ENCODE measurements at places on chromosomes 12 and 14.

- no peak for DNase-seq
These were observed 123.2 kb upstream of the SEL1L start for GRCh38 chr14:81656811-81657210.

GRCh38 chr14:75459099-75459741, 31.4 kb downstream of the JDP2 start:
- peak; percentile 23 for DNase-seq

GRCh38 chr12:104122298-104122697, 15.7 kb downstream of the NFYB start:
- DNase-seq, result no peak

DNA sequence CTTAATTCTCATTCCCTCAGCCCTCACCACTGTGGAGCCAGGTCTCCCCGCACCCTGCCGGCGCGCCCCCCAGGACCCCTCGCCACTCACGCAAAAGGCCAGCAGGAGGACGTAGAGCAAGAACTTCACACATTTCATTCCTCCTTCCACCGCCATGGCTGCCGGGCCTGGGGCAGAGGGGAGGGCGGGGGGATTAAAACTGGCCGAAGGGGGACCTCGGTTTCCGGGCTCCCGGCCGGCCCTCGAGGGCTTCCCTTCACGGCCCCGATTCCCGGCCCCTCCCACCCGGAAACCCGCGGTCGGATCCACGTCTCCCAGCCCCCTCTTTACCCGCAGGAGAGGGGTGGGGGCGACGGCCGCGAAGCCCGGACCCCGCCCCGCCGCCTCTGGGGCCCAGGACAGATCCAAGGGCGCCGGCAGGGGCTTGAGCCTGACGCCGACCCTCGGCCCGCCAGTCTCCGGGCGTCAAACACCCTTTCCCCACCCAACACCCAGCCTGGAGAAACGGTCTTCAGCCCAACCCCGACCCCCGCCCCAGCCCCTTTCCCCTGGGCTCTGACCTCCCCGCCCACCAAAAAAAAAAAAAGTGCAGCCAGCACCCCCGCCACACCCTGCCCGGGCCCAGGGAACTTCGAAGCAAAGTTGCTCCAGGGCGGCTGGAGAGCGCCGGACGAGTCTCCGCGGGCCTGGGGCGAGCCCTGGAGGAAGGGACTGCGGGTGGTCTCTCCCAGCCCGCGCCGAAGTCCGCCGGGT, 447 bp downstream of the CD63 start:
- no peak for DNase-seq

GRCh38 chr14:61041704-61042103, 60.7 kb downstream of the SLC38A6 start:
- peak; percentile 33 for DNase-seq

- peak; percentile 83 for DNase-seq
These were observed 88.6 kb downstream of the EPS8 start for GRCh38 chr12:15700595-15700994.

DNA sequence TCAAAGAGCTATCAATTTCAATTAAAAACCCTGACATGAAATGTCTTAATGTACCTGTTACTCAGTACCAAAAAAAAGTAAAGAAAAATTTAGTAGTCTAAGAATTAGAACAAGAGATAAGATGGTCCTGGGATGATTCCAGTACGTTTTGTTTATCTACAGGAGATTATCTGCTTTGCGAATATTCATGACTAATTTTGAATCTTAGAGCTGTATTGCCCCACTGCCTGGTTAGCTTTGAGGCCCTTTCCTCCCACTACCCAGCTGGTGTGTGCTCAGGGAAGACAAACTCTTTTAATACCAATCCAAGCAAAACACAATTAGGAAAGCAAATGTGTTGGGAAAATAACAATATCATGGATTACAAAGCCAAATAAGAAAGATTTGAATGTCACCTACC, 263.5 kb downstream of the FOXG1 start:
- DNase-seq, result no peak

DNA sequence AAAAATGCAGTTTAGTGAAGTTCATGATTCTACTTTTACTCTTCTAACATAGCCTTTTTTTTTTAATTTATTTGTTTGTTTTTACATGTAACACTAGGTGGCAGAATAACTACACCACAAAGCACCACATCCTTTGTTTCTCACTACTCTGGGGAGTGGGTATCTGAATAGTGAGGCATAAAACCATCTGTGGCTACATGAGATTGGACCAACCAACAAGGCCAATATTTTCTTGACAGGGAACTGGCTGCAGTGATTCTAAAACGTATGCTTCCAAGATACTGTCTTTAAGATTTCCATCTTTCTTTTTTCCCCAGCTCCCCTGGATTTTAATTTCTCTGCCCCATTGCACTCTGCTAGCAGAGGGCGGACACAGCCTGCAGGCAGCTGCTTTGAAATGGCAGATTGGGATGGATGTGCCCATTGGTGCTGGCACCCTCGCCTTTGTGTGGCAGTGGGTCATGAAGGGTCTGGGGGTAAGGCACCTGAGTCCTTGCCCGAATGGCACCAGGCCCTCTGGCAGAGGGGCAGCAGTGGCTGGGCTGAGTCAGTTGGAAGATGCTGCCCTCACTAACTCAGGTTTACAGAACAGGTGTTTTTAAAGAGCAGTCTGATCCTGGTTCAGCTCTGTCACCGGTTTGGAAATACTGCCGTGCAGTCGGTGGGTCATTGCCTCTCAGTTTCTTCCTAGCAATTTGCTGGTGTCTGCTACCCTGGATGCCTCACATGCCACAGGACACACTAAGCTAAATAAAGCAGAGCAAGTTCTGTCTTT, 429.1 kb downstream of the RAD51B start:
- peak; percentile 45 for DNase-seq

DNA sequence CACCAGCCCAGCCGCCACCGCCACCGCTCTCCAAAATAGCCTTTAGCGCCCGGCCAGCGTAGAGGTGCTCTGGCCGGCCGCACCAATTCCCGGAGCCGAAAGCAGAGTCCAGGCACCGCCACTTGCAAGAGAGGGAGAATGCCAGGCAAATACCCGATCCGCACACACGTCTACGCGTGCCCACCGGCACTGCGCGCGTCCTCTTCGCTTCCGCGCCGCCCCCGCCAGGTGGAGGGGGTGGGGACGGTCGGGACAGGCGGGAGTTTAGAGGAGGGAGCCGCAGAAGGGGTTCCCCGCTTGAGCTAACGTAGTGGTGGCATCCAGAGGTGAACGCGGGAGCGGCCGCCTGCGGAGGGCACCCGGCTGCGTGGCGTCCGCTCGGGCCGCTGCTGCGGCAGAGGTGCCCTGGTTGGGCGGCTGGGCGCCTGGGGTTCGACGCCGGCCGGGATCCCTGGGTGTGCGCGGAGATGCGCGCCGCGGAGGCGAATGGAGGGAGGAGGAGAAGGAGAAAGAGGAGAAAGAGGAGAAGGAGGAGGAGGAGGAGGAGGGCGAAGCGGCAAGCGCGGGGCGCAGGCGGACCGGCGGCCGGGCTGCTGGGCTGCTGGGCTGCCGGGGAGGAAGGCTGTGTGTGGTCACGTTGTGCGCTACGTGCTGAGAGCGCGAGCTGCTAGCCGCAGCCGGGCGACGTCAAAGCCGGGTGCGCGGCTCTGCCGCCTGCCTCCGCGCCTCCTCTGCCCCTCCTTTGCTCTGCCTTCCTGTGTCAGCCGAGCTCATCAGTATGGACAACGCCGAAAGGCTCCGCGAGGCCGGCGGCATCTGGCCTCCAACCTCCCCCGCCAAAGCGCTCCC, at the start of gene MDGA2:
MDGA2 (minus strand) TSS at position 140 of the 849 bp plus-strand sequence.
- peak; percentile 17 for DNase-seq

DNA sequence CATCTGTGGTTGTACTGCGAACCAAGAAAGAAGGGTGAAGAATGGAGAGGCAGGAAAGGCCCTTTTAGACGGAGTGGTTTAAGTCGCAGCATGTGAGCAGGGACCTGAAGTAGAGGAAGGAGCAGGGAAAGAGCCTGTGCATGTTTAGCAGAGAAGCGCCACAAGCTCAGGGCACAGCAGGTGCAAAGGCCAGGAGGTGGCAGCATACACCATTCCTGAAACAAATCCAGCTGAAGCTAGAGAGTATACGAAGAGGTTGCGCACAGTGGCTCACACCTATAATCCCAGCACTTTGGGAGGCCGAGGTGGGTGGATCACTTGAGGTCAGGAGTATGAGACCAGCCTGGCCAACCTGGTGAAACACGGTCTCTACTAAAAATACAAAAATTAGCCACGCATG, 49.9 kb downstream of the HELB start:
- DNase-seq, result no peak

DNA sequence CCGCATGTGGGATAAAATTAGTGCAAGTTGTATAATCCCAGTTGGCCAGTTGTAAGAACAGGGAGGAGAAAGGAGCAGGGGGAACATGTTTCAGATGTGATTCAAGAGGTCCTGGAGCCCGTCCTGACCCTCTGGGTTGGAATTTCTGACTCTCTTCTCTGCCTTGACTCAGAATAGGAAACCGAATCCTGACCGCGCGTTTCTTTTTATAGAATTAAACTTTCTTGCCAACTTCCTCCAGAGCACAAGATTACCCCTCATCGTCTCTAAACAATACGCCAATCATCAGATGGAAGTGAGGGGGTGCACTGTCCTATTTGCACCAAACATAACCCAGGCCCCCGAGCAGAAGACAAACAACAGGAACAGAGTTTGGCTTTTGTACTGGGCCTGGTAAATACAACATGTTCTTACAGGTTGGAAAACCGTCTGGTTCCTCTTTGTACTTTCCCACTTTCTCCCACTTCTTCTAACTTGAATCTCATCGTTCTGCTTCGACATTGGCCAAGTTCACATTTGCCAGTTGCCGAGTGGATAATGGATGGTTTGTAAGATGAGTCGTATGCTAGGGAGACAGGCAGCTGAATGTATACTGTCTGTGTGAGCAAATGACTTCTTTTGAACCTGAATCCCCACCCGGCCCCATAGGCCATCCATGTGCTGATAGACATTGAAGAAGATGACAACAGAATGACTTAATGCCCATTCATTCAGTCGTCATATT, 42.6 kb upstream of the MED13L start:
- peak; percentile 73 for DNase-seq

Measured in activated CD4-positive, alpha-beta T cell treated with anti-CD3 and anti-CD28 coated beads, Interleukin-10, Interleukin-2, amounts not matched to agents 100 ng/mL and 50 ng/mL, durations not matched to agents 16 hours and 8 hours (primary cell).